ENCODE measurements at places on chromosomes 16 and 17. TPM values are rescaled to one million over a fixed set of nuclear protein-coding genes. Genes with fewer than 3 reads are reported as not detected.

GRCh38 chr16:35182043-35182677, 1722.7 kb downstream of the TP53TG3F start:
- no peak for DNase-seq

- no peak for DNase-seq
These were observed 33.2 kb upstream of the ABCC11 start for GRCh38 chr16:48280546-48280945.

Gene SEPTIN12
- not detected for total RNA-seq

- DNase-seq = peak; percentile 79
These were observed 220.3 kb downstream of the PRKCA start for GRCh38 chr17:66522591-66523272.
